ENCODE measurements at places on chromosomes 7 and 10.
A peak's percentile ranks its signal among the peaks of the same experiment; 100 is the strongest.

DNA sequence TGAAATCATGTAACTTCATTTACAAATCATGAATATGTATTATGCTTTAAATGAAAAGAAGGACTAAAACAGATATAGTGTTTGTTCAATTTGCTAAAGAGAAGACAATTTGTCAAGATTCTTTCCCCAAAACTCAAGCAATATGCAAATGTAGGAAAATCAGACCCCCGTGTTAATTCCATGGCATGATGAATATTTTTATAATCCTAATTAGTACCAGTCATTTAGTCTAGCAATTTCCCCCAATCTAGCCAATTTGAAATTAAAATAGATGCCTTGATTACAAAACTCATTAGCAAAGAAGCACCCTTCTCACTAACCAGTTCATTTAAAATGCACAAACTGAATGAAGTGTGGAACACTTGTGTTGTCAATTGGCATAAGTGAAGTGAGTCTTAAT lies 347.6 kb downstream of the SORCS3 start:
- no peak for DNase-seq

- peak; percentile 60 for DNase-seq
Observed at GRCh38 chr7:35036361-35037171, 719 bp downstream of the DPY19L1 start.

GRCh38 chr7:91710881-91711280 lies 169.6 kb downstream of the MTERF1 start:
- DNase-seq: peak; percentile 33

GRCh38 chr7:36923943-36924436 lies 199.7 kb upstream of the AOAH start:
- no peak for DNase-seq

DNA sequence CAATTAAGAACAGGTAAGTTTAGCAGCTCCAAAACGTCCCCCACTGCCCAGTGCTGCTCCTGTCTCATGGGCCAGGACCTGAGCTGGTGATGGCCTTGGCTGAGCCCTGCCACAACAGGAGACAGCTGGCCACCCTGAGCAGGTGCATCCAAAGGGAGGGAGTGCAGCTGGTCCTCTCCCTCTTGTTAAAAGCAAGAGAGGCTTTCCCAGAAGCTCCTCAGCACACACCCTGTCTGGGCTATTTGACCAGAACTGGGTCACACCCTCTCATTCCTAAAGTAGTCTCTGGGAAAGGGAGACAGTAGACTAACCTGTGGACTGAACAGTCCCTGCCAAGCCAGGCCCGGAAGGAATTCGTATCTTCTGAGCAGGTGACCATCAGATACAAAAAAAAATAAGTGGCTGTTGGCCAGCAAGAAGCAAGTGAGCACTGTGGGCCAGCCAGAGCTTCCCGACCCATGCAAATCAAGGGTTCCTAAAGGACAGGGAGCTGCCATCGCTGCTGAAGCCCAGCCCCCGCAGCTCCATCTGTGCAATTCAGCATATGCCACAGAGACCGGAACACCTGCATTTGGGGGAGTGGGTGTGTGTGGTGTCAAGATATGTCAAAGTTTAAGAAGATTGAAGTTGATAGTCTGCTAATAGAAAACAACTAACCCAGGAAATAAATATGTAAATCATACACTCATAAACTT lies 2.1 kb upstream of the TMEM72 start:
- no peak for DNase-seq

GRCh38 chr7:45182856-45183710 lies 25.5 kb downstream of the RAMP3 start:
- DNase-seq: no peak

DNA sequence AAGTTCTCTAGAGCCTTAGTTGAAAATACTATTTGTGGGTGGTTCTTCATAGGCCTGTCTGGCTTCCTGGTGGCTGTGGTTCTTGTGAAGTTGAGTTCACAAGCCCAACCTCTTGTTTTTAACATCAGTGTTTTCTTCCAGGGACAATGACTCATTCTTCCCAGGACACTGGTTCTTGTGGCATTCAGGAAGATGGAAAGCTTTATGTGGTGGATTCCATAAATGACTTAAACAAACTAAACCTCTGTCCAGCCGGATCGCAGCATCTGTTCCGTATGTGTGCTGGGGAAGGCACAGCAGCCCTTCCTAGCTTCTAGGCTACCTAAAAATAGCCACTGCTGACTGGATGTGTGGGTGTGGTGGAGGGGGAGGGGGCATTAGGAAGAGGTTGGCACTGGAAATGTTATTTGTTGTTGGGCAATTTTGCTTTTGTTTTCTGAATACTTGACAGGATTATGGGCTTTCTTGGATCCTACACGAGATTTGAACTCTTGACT lies 3.9 kb downstream of the LSMEM1 start:
- no peak for DNase-seq

DNA sequence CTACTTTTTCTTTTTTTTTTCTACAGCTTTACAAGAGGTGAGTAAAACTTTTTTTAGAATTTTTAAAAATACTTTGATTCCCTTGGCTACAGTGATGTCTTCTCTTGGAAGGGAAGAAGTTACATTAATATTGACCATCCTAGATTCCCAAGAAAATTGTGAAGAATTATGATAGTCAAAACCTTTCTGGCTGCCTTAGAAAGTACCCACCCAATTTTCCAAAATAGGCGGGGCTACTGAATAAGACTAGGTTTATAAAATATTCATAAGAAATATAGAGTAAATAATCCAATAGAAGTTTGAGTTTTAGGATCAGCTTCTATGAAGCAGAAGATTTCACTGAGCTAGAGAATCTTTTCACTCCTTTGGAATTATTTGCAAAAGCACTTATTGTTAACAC lies 3.0 kb downstream of the COL1A2 start:
- no peak for DNase-seq

Data from skin of body (tissue), 3 donors.